ENCODE measurements at places on chromosomes 7 and 10.

- no peak for DNase-seq
Observed at GRCh38 chr10:93856349-93857145, 37.2 kb upstream of the SLC35G1 start.

DNA sequence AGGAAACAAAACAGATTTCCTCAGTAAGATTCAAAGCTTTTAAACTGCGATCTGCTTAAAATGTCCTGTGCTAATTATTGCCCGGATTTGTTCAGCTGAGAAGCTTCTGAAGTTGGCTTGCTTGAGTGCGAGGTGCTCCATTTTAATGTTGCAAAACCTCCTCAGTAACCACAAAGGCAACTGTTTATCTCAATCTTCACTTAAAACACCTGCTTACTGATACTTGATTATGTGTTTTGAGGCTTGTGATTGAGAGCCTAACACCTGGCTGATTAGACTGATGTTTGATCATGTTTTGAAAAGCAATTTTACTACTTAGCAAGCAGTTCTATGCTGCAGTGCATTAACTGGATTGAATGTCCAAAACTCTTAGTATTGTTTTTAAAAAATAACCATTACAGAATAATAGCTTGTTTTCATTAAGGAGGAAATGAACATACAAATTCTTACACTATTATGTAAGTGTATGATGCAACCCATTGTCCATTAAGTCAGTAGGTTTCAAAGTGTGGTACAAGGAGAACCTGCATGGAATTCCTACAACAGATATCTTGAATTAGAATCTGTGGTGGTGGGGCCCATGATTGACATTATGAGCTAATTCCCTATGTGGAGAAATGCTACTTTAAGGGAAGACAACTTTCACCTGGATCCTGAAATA is 96.9 kb upstream of the FAM180A start:
- DNase-seq: no peak

- no peak for DNase-seq
Observed at GRCh38 chr7:156889089-156889488, 3.9 kb downstream of the LMBR1 start.

- DNase-seq: no peak
Observed at GRCh38 chr10:118760265-118760664, 5.5 kb upstream of the CACUL1 start.

- no peak for DNase-seq
Observed at GRCh38 chr10:86651631-86652331, 2.6 kb upstream of the OPN4 start.

DNA sequence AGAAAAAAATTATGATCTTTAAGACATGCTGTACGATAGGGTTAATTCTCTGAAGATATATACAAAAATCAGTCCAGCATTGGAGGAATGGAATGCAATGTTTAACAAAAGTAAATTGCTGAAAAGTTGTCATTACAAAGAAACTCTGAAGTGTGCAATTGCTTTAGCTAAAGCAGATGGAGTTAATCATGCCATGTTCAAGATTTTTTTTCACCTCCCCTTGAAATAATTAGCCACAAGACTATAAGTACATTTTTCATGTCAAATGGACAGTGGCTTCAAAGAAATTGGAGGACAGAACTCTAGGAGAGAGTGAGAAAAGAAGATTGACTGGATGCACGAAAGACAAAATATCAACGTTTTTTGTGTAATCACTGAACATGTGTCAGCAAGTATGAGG is 63.1 kb upstream of the MEOX2 start:
- no peak for DNase-seq

- DNase-seq: no peak
Observed at GRCh38 chr10:47136866-47137265, 163.1 kb upstream of the GDF10 start.

DNA sequence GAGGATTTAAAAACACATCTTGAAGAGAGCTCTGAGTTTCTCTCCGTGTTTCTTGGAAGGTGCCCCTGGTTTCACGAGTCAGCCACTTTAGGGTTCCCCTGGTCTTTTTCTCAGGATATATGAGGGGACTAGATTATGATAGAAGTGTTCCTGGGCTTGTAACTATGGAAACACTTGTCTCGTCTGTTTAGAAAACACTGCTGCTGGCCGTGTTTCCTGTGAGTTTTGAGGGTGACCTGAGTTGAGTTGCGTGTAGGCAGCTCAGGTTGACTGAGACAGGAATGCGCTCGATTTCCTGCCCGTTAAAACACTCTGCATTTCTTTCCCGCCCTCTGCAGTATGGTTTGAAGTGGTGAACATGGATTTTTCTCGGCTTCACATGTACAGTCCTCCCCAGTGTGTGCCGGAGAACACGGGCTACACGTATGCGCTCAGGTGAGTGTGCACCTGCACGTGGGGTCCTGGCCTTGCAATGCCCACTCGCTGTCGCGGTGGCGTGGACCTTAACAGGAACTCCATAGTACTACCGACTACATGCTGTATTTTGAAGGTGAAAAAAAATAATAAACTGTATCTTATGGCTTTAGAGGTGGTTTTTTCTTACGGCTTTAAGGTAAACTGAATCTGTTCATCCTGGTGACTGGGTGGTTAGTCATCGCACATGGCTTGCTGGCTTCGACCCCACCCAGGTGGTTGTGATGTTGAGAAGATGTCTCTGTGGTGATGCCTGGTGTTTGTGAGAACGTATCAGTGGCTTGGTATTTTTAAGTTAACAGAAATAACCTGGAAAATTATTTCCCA is at the start of gene SUN1:
Gene SUN1, plus strand, starts transcription at position 310 of the 801 bp plus-strand sequence. Its CDS starts 49 bp downstream, at position 359.
- peak; percentile 81 for DNase-seq

DNA sequence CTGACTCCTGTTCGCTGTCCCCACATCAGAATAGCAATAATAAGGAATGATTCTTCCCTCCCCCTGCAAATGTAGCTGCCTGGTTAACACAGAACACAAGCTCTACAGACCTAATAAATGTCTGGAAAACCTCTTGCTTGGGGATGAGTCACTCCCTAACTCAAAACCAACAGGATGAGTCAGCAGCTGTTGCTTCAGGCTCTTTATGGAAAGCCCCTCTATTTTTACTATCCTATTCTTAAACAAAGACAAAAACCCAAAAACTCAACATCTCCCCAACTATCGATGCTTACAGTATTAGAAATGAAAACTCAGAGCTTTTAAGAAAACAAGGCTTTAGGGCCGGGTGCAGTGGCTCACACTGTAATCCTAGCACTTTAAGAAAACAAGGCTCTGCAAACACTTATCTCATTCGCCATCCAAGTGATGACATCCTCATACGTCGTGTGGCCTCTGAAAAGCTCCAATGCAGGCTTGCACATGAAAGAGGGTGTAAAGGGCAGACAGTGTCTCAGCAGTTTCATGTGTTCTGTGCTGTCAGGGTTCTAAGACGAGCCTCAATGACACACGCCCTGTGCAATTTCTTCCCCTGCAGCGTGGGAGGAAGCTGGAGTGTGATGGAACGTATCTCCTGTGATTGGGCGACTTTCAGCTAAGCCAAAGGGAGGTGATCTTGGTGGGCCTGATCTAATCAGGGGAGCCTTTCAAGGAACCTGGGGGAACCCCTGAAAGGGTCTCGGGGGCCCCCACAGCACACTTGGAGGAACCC is 70.1 kb downstream of the AMZ1 start:
- peak; percentile 85 for DNase-seq

GRCh38 chr10:92849576-92850090 is 1.3 kb downstream of the EXOC6 start:
- DNase-seq: no peak

DNA sequence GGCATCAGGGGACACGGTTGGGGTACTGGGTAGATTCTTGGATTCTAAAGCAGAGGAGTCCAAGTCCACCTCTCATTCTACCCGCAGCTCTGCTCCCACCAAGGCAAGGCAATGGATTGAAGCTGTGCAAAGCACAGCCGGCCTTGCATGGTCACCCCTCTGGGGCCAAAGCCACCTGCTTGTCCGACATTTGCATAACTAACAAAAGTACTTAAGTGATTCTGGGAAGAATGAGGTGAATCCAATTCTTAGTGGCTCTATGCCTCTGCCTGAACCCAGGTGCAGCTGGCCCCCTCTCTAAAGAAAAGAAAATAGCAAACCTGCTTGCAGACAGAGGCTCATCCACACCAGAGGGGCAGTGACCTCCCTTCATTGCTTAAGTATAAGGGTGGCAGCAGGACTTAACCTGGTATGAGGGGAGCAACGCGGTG is 10.7 kb upstream of the COBL start:
- DNase-seq: no peak

DNA sequence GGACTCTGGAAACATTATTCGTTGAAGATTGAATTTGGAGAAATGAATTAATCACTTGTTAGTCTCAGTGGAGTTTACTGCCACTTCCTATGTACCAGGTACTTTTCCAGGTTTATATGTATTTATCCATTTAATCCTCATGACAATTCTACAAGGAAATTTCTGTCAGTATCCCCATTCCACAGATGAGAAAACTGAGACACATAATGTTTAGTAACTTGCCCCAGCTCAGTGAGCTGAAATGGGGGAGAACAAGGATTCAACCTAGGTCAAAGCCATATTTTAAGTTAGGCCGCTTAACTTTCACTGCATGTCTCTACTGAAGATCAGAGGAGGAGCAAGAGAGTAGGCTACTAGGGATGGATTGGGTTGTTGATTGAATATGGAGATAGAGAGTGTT is 4.6 kb upstream of the SCIN start:
- DNase-seq: no peak

DNA sequence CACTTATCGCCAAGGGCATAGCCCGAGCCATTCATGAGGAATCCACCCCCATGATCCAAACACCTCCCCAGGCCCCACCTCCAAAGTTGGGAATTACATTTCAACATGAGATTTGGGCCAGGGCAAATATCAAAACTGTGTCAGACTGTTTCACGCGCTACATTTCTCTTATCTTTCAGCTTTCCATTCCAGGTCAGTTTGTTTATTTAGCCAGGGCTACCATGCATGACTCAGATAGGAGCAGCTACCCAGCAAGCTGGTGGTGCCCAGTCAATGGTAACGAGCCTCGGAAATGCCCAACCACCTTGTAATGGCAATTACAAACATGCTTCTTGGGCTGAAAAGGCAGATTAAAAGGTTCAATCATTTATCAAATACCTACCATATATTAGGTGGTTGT is 43.6 kb upstream of the BAMBI start:
- no peak for DNase-seq

DNA sequence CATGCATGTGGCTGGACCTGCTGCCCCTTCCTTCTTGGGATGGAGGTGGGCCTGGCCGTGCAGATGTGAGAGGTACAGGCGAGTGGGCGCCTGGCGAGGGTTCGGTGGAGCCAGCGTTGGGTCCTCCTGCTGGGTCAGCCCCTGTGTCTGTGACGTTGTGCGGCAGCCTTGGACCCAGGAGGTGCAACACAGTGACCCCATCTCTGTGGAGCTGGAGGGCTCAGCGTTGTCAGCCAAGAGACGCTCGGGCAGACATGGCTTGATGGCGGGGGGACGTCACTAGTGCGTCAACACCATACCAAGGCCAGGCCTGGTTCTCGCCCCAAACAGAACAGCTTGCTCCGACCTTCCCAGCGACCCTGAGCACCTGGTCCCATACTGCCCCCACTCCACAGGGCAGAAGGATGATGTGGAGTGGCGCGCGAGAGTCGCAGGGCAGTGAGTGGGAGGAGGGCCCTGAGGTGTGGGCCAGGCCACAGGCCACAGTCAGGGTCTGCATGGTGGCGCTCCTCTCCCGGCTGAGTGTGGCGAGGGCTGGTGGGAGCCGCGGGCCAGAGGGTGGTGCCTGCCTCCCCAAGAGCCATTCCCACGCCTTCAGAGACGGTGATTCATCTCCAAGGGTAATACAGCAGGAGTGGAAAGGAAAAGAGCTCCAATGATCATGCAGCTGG is 184.4 kb downstream of the DNAJB6 start:
- DNase-seq: no peak

DNA sequence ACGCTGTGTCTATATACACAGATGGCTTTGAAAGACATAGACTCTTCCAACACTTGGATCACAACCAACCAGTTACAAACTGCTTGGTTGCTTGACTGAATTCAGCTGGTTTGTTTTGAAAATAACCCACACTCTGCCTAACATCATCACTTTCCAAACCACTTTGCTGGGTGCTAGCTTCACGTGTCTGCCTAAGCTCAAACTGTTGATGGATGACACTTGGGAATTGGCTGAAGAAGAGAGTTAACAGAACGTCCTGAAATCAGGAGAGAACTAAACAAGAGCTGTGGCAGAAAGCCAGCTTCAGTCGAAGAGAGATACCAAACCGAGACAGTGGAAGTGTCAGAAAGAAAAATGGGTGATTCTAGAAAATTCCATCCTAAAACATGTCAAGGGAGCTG is 420.8 kb upstream of the AUTS2 start:
- DNase-seq: no peak

DNA sequence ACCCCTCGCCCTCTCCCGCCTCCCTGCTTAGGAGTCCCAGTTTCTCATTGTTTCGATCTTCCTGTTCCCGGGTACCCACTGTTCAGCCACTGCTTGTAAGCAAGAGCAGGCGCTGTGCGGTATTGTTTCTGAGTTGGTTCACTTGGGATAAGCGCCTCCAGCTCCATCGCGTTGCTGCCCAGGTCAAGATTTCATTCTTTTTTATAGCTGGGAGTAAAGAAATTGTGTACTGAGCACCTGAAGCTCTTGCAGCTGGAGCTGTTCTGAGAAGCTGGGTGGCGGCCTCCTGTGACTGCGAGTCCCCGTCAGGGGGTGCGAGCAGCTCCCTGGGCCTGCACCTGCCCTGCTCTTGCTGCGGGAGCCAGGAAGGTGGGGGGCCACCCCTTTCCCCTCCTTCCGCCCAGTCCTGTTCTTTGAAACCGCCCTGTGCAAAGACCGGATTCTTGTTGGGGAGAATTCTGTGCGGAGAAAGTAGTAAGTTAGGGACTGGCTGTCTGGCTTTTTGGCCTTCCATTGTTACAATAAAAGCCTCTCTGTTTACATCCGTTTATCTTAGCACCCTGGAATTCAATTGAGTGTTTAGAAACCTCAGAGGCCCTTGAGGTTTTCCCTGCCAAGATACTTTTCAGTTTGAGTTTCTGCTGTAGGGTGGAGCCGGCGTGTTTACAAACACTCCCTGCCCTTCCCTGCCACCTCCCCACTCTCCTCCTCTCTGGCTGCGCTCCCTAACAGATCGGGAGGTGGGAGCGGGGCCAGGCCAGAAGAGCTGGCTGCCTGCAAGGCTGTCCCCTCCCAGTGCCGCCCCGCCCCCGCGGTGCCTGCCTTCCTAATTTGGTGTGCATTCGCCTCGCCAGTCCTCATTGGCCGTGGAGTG is 30.8 kb upstream of the AP5Z1 start:
- peak; percentile 80 for DNase-seq

- no peak for DNase-seq
Observed at GRCh38 chr10:22429981-22430421, 84.7 kb downstream of the SPAG6 start.

DNA sequence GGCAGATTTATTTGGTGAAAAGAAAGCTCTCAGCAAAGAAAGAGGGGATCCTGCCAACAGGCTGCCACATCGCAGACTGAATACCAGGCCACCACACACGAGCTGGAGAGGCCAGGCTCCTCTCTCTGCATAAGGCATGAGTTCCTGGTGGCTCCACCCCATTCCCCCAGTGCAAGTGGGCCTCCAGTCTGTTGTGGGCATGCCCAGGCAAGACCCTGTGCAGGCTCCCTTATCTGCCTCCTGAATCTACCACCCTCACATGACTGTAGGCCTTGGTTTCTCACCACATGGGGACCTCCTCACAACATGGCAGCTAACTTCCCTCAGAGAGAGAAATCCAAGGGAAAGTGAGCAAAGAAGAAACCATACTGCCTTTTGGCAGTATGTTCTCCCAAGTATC is 26.7 kb upstream of the CUL1 start:
- no peak for DNase-seq

All from stimulated activated CD4-positive, alpha-beta T cell treated with anti-CD3 and anti-CD28 coated beads, Interleukin-15, amount 100 ng/mL, for 24 hours (primary cell).